NCI-H82 (cell line): ENCODE measurements at places on chromosomes 11 and 22.
A peak's percentile ranks its signal among the peaks of the same experiment; 100 is the strongest.

DNA sequence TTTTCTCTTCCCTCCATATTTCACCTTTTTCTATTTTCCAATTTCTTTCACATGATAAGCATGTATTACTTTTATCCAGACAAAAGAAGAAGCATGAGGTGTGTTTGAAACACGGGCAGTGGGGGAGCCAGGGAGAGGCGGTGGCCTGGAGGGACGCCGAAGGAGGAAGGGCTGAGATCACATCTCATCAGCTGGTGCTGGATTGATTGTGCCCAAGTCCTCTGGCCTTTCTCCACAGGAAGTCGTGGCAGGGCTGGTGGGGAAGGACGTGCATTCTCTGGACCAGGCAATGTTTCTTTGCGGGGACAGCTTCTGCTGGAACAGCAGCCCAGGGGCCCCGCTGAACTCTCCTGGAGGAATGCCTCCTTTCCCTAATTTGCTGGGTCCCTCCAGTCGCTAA is 82.9 kb downstream of the MIAT start:
- DNase-seq: no peak

DNA sequence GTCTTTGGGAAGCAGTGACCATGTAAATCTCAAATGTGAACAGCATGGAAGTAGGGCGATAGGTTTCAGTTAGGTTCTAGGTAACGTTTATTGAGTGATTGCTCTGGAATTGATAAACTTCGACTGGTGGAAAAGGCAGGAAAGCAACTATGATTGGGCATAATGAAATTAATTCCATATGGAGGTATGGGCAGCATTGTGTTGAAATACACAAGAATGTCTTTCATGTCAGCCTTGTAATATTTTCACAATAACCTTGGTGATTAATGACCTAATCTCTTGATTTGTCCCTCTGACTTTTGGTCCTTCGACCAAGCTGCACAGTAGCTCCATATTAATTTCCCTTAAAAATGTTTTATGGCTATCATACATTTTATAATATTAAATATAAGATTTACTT is 2.8 kb downstream of the CEP57 start:
- DNase-seq: no peak

DNA sequence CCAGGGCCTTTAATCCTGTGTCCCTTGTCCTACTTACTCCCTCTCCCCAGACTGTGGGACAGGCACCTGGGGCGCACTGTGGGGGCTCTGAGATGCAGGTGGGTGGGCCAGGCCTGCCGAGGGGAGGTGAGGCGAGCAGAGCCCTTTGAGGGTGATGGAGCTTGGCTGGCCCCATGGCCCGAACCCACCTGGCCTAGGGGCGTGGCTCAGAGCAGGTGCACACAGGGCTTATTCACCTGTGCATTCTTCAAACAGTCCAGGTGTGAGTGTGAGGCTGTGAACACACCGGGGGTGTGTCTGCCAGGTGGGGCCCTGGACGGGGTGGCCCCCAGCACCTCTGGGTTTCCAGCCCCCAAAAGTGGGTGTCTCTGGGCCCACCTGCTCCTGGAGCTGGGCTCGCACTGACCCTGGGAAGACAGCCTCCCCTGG is 9.0 kb upstream of the MUC5AC start:
- no peak for DNase-seq

DNA sequence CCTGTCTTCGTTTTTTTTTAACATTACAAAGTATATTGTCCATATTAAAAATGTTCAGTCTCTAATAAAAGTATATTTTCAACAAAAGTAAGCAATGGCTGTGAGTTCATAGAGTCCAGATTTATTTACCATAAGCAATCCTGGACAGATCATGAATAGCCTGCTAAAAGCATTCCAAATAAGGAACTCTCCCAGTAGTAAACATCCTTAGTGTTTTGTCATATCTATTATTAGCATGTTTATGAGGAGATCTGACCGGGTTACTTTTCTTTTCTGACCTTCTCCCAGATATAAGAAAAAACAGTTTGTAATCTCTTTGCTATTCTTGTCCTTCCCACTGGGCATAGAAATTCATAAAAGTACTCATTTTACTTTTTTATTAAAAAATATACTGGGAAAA is 403.9 kb upstream of the ANO3 start:
- DNase-seq: no peak

DNA sequence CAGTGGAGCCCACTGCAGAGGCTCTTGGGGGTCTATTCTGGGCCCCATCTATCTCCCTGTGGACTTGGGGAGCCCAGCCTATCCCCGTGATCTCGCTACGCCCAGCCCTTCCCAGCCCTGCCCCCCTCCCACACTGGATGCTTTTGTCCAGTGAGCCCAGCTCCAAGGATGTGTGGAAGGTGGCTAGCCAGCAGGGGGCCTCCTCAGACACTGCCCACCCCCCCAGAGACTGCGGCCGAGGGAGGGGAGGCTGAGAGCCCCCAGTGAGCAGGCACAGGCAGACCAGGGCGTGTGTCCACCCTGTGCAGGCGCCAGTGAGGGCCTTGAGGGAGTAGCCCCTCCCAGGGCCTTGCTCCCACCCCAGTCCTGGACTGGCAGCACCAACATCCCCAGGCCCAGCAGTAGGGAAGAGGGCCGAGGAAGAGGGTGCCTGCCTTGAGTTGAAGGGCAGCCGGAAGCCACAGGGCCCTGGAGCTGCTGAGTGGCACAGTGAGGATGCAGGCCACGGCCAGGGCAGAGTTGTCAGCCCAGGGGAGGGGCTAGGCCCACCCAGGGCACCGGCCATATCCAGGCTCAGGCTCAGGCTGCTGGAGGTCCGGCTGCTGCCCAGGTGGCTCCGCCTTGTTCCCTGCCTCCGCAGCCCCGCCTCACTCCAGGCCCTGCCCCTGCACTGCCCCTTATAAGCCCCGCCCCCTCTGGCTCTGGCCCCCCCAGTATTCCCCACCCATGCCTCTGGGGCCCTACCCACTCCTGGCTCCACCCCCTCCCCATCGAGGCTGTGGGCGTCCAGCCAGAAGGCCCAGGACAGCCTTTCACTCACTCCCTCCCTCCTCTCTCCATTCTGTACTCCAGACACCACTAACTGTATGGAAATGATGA is 28.0 kb downstream of the MOB2 start:
- peak; percentile 45 for DNase-seq

DNA sequence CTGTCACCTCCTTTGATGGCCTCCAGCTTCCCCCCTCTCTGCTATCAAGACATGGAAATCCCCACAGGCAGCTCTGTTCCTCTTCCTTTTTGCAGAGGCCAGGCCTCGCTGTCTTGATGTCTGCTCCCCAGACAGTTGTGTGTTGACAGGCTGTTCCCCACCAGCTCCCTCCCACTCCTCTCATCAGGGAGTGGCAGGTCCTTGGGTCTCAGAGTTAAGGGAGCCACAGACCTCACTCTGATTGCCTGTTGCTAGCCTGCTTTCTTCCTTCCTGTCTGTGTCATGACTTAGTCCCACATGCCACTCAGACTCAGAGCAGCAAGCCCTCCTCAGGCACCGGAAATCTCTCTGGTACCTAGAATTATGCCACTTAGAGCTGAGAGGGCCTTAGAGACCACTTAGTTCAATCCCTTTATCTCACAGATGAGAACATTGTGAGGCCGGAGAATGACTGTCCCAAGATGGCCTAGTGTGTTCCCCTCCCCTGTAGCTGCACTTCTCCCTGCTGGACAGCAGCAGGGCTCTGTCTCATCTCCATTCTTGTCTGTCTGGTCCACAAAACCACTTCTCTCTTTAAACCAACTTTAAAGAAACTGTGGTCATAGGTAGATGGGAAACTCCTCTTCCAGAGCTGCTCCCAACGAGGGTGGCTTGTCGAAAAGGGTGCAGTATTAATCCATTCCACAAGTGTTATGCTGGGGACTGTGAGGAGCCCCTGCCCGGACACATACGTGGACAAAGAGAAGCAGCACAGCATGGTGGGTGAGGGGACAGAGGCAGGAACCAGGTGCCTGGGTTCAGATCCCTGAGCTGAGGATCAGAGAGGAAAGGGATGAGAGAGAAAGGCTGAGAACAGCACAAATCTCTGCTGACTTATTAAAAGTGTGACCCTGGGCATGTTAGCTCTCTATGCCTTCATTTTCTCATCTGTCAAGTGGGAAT is 4.2 kb downstream of the AMPD3 start:
- peak; percentile 73 for DNase-seq

GRCh38 chr11:100825626-100826025 is 138.5 kb downstream of the ARHGAP42 start:
- DNase-seq: no peak

DNA sequence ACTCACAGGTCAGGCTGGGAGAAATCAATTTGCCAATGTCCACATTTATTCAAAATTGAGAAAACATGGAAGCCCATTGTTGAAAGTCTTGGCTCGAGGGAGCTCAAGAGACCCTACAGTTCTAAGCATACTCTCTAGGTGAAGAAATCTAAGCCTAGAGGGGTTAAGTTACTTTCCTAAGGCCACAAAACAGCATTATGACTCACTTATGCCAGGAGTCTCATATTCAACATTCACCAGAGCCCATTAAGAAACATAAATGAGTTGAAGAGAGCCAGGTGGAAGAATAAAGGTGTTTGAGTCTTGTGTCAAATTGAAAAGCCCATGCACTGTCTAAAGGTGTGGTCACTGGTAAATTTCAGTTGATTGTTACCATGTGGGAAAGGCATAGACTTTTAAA is 108.1 kb downstream of the INSC start:
- DNase-seq: no peak

- no peak for DNase-seq
These were observed 98.8 kb downstream of the MPPED2 start for GRCh38 chr11:30487200-30487898.

DNA sequence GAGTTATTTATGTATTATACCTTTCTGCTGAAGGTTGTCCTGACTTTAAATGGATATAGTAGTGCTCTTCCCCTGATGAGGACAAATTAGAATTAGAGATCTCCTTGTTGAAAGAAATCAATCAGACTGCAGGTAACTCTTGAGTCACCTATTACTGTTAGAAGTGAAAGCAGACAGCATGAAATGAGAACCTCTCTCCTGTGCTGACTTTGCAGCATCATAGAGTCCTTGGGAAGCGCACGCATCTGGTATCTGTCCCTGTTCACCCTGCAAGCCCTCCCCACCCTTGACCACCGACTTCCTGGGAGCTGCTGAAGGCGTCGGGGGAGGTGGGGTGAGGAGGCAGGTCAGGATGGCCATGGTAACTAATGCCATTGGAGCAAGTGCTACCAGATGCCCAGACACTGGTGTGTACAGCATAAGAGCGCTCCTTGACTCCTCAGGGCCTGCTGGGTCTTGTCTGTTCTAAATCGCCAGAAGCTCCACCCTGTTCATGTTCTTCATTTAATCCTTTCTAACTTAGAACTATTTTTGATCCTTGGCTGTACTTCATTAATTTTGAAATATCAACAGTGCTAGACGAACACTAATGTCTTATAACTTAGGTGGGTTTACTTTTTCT is 143.9 kb downstream of the WNT7B start:
- DNase-seq: no peak
